ENCODE measurements at places on chromosomes 12 and 14.

- no peak for DNase-seq
Observed at GRCh38 chr14:75147423-75148071, 20.7 kb upstream of the NEK9 start.

DNA sequence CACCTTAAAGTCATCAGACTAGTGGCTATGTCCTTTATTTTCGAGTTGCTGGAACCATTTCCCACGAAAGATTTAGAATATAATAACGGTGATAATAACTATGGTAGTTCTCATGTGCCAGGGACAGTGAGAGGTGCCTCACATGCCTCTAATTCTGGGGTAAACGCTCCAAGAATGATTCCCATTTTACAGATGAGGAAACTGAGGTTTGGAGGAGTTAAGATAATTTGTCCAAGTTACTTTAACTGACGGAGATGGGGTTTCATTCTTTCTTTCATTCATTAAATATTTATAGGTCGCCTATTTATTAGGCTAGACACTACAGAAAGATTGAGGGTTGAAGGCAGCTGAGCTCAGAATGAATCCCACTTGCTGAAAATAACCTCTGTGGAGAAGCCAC is 30.7 kb upstream of the FOS start:
- no peak for DNase-seq

DNA sequence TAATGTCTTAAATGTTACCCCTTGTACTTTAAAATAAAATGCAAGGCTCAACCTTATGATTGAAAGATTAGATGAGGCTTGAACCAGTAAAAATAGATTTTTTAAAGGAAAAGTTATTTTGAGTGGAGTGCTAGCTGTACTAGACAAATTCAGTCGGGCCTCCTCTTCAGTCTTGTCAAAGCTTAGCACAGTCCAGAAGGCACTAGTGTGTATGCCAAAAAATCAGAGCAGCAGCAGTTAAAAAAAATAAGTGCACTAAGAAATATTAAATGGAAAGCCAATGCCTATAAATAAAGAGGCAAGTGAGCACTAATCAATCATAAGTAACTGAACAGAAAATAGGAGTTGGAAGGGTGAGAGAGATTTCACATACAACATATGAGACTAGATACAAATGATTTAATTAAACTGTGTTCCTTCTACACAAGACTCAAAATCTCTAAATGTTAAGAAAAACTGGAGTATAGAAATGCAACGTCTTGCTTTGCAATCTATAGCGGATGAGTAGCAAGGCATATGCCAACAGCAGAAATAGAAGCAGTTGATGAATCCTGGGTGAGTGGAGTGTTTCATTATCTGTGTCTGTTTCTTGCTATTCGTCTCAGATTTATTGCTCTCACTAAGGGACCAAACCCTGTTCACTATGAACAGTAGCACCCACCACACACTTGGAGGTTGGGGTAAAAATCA is 172.1 kb downstream of the ETNK1 start:
- no peak for DNase-seq

DNA sequence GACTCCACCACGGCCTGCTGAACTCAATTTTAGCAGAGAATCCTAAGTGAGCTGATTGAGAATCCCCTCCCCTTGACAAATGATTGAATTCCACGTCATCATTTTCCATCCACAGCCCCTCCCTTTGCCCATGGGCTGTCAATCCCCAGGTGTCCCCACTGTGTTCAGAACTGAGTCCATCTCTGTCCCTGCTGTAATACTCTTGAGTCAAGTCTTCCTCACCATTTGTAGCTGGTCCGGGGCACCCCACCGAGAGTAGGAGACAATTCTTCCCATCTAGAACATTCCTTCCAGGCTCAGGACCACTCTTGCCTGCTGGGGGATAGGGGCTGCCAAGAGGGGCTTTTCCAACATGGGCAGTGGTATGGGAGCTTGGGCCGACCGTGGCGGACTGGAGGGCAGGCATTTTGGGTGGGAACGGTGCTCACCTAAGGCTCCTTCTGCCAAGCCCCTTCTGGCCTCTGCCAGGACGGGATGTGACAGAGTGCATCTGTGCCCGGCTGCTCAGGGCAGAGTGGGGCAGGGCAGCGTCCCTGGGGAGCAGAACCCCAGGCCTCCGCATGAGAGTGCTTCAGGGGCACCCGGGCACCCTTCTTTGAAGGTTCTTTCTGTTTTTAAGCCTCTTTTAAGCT is 218.1 kb upstream of the RTL1 start:
- DNase-seq = no peak

DNA sequence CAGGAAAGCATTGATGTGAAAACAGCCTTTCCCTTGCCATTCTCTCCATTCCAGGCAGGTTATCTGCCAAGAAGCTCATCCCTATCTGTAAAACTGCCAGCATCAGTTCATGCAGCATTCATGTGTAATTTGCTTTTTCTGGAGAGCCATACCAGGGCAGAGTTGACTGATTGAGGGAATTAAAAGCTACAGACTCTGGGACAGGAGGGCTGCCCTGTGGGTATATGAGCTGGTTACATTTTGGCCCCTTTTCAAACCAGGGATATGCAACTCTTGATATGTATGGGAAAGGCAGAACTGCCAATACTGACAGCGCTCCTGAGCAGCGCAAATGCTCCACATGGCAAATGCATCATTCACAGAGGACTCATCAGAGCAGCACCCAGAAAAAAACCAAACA is 53.7 kb downstream of the SYT1 start:
- no peak for DNase-seq

GRCh38 chr12:58029260-58029659 is 87.9 kb downstream of the ATP23 start:
- DNase-seq = no peak

DNA sequence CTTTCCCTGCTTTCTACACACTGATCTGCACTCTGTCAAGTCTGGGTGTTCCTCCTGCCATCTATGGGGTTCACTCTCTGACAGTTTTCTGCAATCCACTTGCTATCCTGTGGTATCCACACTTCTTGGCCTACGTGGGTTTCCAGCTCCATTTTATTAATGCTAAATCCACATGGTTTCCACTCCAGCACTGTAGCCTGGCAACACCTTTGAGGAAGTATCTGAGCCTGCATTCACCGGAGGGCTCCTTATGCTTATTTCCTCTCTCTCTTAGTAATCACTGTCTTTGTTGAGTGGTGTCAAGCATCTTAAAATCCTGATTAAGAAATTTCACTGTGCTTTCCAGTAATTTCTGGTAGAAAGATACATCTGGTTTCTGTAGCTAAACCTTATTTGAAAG is 703.7 kb downstream of the TMEM121 start:
- no peak for DNase-seq

GRCh38 chr14:80658155-80658554 is 283.4 kb downstream of the CEP128 start:
- DNase-seq = no peak

DNA sequence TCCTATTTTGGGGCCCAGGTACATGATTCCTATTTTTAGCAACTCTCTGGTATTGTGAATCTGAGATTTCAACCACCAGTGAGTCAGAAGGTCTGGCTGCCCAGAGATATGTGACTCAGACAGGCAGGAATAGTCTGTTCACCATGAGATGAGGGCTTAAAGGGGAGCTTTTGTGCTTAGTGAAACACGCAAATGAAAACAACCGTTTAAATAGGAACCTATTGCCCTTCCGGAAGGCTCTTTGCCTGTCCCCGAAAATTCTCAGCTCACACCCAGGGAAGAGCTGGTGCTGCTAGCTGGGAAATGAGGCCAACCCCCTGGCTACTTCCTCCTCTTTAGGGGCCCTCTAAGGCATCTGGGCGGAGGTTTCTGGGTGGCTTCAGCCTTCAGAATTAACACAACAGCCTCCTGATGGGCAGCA is 283.6 kb downstream of the CACNA1C start:
- peak; percentile 17 for DNase-seq

- no peak for DNase-seq
Observed at GRCh38 chr12:10554756-10555481, 49.2 kb downstream of the EIF2S3B start.

DNA sequence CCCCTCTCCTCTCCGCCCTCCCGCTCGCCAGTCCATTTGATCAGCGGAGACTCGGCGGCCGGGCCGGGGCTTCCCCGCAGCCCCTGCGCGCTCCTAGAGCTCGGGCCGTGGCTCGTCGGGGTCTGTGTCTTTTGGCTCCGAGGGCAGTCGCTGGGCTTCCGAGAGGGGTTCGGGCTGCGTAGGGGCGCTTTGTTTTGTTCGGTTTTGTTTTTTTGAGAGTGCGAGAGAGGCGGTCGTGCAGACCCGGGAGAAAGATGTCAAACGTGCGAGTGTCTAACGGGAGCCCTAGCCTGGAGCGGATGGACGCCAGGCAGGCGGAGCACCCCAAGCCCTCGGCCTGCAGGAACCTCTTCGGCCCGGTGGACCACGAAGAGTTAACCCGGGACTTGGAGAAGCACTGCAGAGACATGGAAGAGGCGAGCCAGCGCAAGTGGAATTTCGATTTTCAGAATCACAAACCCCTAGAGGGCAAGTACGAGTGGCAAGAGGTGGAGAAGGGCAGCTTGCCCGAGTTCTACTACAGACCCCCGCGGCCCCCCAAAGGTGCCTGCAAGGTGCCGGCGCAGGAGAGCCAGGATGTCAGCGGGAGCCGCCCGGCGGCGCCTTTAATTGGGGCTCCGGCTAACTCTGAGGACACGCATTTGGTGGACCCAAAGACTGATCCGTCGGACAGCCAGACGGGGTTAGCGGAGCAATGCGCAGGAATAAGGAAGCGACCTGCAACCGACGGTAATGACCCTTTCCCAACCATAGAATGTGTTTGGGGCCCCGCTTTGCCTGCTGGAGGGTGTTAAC is 615 bp downstream of the CDKN1B start:
- DNase-seq = peak; percentile 46

DNA sequence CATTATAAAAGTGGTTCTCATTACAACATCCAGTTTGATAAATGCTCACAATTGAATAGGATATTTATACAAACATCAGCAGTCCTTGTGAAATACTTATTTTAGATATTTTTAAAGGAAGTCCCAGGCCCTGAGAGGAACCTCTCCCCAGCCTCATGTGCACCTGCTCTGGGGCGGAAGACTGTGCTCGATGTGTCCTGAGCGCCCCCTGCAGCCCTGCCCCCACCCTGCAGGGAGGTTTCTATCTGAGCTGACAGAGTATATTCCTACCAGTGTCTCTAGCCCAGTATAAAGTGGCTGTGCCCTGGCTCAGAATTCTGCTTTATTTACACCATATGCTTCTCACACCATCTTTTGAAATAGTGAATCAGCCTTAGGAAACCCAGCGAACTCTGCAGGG is 1349.1 kb downstream of the TMEM121 start:
- no peak for DNase-seq

- DNase-seq = no peak
Observed at GRCh38 chr14:75806352-75806832, 145.3 kb downstream of the TTLL5 start.

DNA sequence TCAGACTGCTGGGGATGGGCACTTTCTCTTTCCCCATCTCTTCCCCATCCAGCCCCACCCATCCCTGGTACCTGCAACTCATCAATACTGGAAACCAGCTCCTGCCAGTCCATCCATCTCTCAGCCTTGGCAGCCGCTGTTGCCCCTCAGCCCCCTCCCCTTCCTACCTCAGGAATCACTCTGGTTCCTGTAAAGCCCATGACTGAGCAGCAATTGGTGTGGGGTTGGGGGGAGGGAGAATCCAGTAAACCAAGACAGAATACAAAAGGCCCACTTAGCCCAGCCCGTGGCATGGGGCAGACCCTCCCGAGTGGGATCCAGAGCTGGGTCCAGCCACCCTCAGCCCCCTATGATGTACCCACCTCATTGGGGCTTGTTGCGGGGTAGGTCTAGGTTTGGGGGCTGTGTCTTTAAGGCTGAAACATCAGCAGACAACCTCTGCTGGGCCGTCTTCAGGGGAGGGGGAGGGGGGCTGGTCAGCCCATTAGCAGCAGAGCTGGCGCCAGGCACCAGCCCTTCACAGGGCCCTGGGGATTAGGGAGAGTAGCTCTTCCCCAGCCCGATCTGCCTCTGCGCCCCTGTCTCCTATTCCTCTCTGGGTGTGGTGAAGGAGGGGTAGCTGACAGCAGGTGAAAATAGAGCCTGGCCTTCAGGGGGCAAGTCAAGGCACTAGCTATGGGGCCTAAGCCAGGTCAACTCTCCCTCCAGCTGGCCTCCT is 702 bp upstream of the PRPH start:
- DNase-seq = no peak

DNA sequence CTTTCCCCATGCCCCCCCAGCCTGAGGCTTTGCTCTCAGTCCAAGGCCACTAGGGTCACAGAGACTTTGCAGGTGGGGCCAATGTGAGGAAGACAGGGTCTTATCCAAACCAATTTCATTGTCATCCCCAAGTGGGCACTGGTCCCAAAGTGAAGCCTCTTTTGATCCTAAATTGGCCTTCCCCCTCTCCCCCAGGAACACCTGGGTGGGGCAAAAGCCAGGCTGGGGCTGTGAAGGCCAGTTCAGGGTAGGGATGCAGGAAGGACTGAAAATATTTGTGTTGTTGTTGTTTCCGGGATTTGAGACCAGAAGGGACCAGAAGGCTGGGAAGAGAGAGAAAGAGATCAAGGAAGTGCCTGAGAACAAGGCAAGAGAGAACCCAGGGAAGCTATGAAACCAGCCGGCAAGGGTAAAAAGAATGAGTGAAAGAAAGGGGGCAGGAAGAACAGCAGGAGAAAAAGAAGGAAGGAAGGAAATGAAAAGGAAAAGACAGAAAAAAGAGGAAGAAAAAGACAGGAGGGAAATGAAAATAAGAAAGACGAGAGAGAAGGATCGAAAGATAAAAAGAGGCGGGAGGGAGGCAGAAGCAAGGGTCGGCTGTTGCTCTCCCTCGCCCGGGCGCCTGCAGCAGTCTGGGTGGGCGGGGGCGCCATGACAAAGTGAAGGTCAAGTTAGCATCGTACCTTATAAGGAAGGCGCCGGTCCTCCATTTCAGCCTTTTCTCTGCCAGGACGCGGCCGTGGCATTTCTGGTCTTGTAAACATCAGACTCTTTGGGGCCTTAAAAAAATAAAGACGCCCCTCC is 7.4 kb upstream of the HOXC11 start:
- no peak for DNase-seq

GRCh38 chr12:11238275-11238674 is 31.2 kb downstream of the PRB3 start:
- no peak for DNase-seq

GRCh38 chr14:61704554-61704953 is 9.2 kb downstream of the HIF1A start:
- DNase-seq = no peak
